ENCODE measurements at places on chromosomes 1 and 21.

- no peak for DNase-seq
Measured at GRCh38 chr1:19605967-19606366, 38.1 kb upstream of the NBL1 start.

DNA sequence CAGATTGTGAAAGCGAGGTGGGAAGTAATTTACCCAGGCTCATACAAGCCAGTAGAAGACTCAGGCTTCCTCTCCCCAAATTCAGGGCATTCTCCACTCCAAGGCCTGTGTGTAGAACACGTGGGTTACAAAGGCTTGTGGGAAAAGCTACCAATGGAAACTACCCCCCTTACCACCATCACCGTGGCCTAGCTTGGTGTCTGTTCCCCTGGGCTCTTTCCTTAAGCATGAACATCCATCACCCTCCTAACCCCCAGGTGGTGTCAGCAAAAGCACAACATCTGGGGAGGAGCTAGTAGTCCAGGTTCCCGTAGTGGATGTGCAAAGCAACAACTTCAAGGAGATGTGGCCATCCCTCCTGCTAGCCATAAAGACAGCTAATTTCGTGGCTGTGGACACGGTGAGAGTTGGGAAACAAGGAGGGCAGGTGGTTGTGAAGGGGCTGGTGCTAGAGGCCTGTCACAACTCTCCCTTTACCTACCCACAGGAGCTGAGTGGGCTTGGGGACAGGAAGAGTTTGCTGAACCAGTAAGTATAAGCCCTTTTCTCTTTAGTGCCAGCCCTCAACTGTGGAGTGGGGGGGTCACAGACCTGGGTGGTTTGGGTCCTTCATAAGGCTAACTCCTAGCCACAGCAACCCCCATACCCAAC is 701 bp upstream of the MUTYH start:
- DNase-seq, result peak; percentile 15

DNA sequence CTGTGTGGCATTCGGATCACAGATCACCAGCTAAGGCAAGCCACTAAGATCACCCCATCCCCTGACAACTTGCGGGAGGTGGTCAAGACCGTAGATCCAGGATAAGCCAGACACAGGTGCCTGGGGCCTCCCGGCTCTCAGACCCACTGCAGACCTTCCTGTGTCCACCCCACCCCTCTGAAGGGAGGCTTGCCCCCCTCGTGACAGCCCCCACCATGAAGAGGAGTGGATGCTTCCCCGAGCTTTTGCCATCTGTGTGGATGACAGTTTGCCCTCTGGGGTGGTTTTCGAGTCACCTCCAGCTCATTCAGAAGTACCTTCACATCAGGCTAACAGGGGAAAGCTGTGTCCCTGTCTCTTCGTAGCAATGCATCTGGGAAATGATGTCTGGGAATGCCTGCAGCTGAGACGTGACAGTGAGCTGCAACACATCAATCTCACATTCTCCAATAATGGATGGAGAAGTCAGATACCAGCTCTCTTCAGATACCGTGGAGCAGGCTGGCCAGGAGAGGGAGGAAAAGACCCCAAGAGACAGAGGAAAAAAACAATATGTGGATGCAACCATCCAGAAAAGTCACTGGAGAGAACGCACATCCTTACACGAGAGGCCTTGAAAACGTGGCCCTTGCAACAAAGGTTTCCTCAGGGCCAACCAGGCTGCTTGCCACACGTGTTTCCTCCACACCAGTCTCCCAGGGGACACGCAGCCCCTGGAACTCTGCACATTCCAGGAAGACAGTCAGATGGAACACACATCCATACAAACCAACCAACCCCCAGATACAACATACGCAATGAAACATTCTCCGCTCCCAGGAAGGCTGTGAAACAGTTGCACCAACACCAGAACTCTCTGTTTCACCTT is 20.4 kb upstream of the FHAD1 start:
- no peak for DNase-seq

DNA sequence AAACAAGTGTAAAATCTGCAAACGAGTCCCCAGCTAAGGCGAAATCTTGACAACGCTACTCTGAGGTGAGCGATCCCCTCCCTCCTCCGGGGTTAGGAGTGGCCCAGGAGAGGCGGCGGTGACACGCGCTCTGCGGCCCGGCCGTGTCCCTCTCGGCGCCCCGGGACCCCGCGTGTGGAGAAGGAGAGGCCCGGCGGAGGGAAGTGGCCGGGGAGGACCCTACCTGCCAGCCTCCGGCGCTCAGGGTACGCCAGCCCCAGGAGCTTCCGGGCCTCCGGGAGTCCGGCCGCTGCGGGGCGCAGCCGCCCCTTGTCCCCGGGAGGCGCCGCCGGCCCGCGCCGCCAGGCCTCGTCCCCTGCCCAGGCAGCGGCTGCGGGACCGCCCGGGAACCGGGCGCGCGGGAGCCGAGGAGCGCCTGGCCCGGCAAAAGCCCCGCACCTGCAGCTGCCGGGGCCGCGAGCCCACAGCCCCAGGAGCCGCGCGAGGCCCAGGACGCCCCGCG is 543 bp downstream of the ABCB10 start:
- DNase-seq, result peak; percentile 9

DNA sequence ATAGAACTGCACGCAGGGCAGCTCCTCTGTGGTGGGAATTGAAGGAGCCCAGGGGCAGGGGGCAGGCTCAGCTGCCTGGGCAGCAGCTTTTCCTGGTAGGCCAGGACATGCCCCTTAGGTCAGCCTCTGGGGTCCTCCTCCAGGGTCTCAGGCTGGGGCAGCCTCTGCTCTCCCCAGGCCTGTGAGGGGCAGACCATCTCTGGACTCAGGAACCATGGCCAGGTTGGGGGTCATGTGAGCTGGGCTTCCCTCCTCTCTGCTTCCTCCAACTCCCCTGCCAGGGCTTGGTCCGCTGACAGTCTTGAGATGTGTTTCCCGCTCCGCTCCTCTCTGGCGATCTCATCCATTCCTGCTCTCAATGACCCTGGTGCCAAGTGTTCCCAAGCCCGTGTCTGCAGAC is 5.7 kb downstream of the C1orf210 start:
- no peak for DNase-seq

GRCh38 chr1:211037095-211037494 is 96.9 kb downstream of the KCNH1 start:
- no peak for DNase-seq

DNA sequence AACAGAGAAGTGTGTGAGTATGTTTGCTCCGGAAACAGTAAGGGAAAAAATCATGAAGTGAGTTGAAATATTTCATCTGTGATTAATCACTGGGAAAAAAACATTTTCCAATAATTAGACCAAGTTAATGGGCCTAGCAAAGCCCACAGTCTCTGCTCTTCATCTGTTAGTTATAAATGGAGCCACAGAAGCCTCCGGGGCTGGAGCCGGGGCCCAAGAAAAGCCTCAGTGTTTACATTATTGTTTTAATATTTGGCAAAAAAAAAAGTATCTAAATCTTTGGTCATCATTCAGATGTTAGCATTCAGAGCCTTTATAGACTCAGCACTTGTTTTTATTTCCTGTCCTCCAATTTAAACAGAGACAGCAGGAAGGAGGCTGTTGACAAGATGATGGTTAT is 115.0 kb downstream of the UBE2U start:
- DNase-seq, result no peak

GRCh38 chr1:21077085-21077484 is 99.6 kb downstream of the EIF4G3 start:
- no peak for DNase-seq

- DNase-seq, result no peak
Measured at GRCh38 chr1:114499478-114499877, 11.5 kb downstream of the TRIM33 start.

GRCh38 chr1:110433803-110434202 is 17.1 kb upstream of the PROK1 start:
- no peak for DNase-seq

DNA sequence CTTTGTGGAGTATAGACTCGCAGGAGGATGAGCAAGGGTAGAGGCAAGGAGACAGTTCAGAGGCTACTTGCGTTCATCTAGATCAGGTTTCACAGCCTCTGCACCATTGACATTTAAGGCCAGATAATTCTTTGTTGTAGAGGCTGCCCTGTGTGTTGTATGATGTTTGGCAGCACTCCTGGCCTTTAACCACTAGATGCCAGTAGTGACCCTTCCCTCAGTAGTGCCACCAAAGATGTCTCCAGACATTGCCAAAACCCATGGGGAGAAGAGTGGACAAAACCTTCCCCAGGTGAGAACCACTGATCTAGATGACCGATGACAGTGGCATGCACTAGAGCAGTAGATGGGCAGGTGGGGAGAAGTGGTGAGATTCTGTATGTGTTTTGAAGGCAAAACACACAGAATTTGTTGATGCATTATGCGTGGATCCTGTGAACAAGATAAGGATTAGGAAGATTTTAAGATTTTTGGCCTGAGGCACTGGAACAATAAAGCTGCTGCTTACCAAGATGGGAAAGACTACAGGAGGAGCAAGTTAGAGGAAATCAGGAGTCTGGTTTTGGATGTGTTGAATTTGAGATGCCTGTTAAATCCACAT is 9.9 kb upstream of the COG2 start:
- DNase-seq, result no peak

DNA sequence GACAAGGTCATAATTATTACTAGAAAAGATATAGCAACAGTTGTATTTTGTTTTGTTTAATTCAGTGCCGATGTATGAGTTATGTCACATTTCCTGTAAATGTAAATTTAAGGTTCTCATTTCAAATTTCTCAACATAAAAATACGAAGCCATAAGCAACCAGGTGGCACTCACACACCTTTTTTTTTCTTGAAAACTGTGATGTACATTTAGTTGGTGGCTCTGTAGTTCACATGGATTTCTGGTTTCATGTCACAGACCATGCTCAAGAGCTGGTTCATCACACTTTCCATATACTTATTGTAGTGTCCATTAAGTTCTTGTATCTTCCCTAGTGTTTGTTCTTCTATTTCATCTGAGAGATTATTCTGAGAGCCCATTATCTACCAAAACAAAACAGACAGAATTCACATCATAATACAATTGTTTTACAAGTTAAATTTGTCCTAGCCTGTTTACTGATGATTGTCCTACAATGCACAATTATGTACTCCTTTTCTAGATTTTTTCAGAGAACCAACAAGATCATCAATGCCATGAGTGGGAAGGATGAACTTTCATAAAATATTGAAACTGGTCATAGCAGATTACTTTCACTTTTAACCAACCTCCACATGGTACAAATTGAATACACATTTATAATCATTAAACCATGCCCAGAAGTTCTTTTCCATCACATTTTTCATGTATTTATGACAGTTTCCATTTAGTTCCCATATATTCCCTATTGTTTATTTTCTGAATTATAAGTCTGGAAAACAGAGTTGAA is 17.1 kb downstream of the ATP6V1G3 start:
- DNase-seq, result peak; percentile 57

GRCh38 chr1:98557895-98558294 is 103.6 kb upstream of the SNX7 start:
- DNase-seq, result no peak

DNA sequence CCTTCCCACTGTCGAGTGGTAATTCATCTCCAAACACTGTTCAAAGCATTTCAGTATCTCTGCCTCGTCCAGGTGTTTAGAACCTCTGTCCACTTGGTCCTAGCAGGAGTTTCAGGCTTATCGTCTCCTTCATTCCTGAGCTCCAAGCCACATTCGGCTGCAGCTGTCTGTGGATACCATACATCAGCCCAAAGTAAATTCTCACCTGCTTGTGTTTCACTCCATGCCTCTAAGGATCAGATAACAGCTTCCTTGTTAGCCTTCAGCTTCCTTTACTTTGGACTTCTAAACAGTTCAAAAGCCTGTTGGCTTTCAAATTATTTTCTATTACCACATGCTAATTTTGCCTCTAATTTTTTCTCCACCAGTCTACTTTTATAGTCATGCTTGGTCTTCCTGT is 219.0 kb upstream of the L1TD1 start:
- DNase-seq, result no peak

GRCh38 chr1:183291216-183291762 is 105.2 kb downstream of the LAMC2 start:
- no peak for DNase-seq

DNA sequence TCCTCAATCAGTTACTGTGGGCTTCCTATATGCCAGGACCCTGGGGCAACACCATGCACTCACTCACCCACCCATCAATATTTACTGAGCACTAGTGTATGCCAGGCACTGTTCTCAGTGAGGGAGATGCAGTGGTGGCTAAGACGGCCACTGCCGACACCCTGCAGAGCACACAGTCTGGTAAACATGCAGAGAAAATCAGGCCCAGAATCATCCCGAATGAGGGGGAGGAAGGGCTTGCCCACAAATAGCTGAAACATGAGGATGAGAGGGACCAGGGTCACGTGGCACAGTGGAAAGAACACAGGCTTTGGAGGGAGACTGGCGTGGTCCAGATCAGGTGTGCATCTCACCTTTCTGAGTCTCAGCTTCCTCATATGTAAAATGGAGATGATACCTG is 89.2 kb upstream of the IGSF21 start:
- DNase-seq, result no peak

DNA sequence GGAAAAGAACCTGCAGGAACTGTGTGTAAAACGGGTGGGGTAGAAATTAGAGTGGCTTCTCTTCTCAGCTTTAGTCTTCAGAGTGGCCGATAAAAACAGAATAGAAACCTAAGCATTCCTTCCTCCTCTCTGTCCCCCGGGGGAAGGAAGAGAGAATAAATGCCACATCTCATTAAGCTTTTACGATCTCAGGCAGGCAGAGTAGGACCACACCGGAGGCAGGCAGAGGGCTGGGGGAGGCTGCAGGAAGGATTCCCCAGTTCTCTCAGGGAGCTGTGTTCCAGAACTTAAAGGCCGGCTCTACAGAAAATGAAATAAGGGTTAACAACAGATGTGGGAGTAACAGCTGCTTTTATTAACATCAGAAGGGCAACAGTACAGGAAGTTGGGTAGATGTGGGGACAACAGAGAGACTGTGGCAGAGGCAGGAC is 24.5 kb upstream of the MEF2D start:
- no peak for DNase-seq

- peak; percentile 19 for DNase-seq
Measured at GRCh38 chr1:100543640-100544039, 5.7 kb downstream of the GPR88 start.

DNA sequence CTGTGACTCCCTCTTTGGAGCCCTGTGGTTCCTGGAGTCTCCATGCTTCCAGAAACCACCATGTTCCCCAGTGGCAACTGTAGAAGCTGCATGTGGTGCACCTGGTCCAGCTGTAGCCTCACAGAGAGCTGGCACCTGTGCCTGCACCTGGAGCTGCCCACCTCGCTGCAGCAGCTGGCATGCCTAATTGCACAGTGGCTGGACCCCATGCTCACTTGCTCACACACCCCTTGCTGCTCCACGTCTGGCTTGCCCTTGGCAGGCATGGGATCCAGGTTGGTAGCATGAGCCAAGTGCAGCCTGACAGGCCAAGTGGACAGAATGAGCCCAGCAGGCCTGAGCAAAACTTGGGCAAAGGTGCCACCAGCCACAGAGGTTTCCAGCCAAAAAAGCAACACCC is 680.1 kb downstream of the MATN1 start:
- DNase-seq, result no peak

- DNase-seq, result no peak
Measured at GRCh38 chr1:156176610-156177210, 17.2 kb upstream of the SLC25A44 start.

DNA sequence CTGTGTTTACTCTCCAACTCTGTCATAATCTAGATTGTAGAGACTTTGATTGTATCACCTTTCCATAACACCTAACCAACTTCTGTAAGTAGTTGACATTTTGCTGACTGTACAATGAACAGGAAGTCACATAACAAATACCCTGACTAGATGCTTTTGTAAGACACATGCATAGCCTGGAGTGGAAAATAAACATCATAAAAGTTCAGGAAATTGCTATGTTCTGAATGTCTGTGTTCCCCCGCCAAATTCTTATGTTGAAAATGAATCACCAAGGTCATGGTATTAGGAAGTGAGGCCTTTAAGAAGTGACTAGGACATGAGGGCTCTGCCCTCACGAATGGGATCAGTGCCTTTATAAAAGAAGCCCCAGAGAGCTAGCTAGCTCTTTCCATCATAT is 40.4 kb upstream of the ZSWIM5 start:
- no peak for DNase-seq
